Heart right ventricle (tissue), 16 donors: ENCODE measurements at places on chromosomes 6 and 20. TPM values are rescaled to one million over a fixed set of nuclear protein-coding genes. Genes with fewer than 3 reads are reported as not detected.

DNA sequence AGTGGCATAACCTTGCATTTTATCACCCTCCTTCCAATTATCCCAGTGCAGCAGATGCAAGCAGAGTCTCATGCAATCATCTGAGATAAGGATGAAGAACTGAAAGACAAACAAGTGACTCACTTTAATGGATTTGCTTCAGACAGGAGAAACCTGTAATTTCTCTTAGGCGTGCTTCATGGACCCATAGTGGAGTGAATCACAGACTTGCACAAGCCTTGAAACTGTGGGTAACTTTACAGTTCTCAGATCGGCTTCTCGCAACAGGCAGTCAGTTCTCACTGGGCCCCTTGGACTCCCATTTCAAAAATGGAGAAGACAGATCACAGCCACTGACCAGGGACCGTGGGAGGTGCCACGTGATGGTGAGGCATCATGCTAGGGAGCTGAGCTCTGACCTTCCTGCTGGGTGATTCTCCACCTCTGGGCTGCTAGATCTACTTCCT, at the start of gene ADGRF4:
ADGRF4 (plus strand) TSS at position 239 of the 446 bp plus-strand sequence. CDS start 8,666 bp downstream, outside the sequence.
- no peak for DNase-seq

DNA sequence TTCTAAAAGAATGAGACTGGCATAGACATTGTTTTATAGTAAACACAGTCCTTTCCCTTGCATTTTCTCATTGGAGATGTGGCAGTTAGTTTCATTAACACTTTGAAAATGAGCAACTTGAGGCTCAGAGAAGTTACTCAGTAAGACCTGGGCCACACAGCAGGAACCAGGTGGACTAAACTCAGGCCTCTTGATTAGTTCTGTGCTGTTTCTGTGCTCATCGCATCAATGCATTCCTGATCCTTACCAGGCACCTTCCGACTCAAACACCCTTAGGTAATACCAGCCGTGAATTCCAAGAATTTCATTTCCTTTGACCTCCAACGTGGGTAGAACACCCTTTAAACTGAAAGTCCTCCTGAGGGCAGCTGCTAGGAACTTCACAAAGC, 362.8 kb downstream of the ESR1 start:
- DNase-seq = no peak

KIF25 gene
- 0.38 TPM for total RNA-seq

GRCh38 chr6:1764397-1764987, 154.8 kb downstream of the FOXC1 start:
- DNase-seq = no peak

MANEA gene
- total RNA-seq = 5.7 TPM

GPANK1 gene
- total RNA-seq = 23.8 TPM

GRCh38 chr20:32753731-32754130, 8.5 kb upstream of the DNMT3B start:
- no peak for DNase-seq

C20orf144 gene
- not detected for total RNA-seq

DNA sequence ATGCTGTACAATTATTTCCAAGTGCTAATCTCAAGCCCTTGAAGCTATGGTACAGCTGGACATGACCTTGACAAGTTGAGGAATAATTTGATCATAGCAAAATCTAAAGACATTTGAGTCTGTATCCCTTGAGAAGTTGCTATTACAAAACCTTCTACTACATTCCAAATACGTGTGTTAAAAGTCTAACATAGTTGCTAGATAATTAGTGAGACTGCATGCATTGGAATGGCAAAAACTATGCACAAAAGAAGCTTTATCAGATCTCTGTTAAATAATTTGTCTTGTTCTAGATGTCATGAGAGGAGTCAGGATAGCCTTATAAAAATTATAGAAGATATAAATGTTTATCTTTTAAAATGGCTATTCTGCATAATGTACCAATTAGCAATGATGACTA, 127.8 kb downstream of the GJA1 start:
- DNase-seq = no peak

DNA sequence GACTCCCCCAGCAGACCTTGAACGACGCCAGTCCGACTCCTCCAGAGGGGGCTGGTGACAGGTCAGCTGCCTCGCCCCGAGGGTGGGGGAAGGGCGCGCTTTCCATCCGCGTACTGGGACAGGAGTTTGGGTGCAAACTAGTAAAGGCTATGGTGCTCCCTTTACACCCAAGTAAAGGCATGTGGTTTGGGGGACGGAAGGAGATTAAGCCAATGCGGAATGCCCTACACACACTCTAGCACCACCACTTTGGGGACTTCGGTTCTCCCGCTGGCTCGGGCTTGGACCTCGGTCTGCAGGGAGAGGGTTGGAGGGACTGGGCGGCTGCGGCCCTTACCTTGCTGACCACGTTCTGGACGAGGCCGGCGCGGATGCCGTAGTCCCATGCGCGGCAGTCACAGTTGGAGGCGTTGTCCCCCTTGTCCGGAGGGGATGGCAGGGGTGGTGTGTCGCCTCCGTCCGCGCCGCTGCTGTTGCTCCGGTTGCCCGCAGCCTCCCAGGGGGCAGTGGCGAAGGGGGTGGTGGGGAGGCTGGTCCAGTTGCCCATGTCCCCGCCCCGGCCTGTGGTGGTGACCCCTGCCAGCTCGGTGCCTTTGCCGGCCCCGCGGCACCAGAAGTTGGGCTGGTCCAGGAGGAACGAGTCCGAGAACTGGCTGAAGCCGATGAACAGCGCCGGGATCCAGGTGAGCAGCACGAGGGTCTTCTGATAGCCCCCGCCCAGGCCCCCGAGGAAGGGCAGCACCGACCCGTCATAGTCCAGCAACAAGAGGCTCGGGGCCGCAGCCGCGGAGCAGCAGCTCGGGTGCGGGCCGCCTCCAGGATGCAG, 1.1 kb downstream of the SLC22A23 start:
- DNase-seq = peak; percentile 26

DNA sequence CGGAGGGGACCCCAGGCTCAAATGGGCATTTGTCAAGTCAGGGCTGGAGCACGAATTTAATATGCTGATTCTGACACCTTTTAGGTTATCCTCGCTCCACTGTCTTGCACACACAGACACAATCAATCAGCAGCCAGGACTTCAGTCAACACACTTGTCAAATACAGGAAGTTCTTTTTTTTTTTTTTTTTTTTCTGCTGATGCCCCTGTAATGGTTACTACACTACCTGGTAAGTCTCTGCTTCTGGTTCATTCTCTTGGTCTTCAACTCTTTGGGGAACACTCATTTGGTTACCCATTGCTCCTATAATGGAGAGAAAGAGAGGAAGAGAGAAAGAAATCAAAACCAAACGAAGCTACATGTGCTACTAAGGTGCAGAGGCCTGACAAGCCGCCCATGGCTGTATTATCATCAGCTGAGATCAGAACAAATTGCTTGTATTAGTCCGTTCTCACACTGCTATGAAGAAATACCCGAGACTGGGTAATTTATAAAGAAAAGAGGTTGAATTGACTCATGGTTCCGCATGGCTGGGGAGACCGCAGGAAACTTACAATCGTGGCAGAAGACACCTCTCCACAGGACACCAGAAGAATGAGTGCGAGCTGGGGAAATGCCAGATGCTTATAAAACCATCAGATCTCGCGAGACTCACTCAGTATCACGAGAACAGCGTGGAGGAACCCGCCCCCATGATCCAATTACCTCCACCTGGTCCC, 11.8 kb downstream of the BCAS1 start:
- DNase-seq = no peak

DNA sequence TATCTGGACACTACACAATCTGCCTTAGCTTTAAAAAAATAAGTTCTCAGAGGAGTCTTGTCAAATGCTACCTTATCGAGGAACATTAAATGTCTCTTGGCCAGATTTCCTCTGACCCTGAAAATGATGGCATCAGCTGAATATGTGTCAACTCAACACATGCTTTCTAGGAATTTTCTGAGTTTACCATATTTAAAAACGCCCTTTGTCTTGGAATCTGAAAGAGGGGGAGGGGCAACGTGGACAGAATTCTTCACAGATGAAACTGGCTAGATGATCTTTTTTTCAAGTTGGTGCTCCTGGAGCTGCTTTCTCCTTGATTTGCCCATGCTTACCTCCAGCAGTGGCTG, 5.1 kb downstream of the SOX4 start:
- DNase-seq = no peak

- no peak for DNase-seq
Observed at GRCh38 chr20:3902446-3902845, 13.3 kb downstream of the PANK2 start.

GRCh38 chr6:1197309-1197708, 114.6 kb upstream of the FOXQ1 start:
- DNase-seq = no peak

NOX3 gene
- not detected for total RNA-seq

MDFI gene
- total RNA-seq = 2.2 TPM

DNA sequence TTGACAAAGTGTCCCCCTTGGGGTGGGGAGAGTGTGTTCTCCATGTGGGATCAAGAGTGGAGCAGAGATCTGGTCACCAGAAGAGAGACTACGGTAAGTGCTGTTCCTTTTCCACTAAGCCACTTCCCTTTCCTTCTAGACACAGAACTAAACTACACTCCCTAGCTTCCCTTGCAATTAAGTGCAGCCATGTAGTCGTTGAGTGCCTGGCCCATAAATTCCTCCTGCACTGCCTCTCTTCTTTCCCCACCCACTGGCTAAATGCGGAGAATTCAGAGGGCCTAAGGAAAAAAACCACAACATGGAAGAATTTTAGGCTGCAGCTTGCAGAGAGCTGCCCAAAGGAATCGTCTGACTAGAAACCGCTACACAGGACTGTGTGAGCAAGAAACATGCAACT, 1.5 kb downstream of the WDR27 start:
- DNase-seq = no peak

- DNase-seq = peak; percentile 16
Observed at GRCh38 chr6:133892813-133893691, 4.1 kb downstream of the TCF21 start.

- DNase-seq = no peak
Observed at GRCh38 chr6:25434921-25435320, 155.7 kb downstream of the CARMIL1 start.

DNA sequence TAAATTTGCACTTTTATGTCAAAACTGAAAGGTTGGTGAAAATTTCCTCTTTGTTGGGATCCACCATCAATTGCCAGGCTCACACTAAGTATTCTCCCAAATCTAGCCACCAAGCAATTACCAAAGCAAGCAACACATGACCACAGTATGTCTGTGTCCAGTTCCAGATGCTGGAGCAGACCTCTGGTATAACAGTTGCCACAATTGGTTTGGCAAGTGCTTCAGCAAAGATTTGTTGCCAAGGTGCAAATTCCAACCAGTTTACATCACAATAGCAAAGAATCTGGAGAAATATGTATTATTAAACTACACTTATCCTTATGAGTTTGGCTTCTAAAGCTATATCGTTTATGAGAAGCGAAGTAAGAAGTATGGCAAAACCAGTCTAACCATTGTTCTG, 6.4 kb downstream of the GTF2H5 start:
- no peak for DNase-seq

MMP24 gene
- 0.10 TPM for total RNA-seq

DNA sequence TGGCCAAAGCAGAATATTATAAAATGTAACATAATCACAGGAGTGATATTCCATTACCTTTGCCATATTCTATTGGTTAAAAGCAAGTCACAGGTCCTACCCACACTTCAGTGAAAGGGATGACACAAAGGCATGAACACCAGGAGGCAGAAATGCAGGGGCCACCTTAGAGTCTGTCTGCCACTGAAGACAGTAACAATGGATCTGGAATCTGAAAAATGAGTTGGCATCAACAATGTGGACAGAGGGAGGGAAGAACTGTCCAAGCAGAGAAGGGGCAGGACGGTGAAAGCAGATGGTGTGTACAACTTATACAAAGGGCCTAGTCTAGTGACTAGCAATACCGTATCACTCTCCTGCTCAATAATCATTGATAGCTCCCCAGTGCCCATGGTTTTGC, 6.6 kb upstream of the LPIN3 start:
- no peak for DNase-seq

MYL9 gene
- total RNA-seq = 1,793 TPM

RAD21L1 gene
- total RNA-seq = not detected

RIMS1 gene
- 0.07 TPM for total RNA-seq

SLC35F1 gene
- 12.5 TPM for total RNA-seq

TEAD3 gene
- 36.0 TPM for total RNA-seq

GRM4 gene
- total RNA-seq = not detected

GRCh38 chr6:158255275-158255988, 56.8 kb upstream of the TULP4 start:
- DNase-seq = no peak

DNA sequence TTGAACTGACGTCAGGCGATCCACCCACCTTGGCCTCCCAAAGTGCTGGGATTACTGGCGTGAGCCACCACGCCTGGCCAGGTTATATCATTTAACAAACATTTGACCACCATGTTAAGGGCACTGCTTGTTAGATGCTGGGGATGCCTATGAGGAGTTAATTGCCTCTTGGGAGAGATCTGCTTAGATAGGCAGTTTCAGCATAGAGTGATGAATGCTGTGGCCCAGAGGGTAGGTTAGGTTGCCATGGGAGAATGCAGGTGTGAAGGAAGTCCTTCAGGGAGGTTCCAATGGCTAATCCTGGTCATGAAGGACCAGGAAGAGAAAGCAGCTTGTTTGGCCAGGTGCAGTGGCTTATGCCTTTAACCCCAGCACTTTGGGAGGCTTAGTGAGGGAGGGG, 17.0 kb downstream of the PHF20 start:
- no peak for DNase-seq

DNA sequence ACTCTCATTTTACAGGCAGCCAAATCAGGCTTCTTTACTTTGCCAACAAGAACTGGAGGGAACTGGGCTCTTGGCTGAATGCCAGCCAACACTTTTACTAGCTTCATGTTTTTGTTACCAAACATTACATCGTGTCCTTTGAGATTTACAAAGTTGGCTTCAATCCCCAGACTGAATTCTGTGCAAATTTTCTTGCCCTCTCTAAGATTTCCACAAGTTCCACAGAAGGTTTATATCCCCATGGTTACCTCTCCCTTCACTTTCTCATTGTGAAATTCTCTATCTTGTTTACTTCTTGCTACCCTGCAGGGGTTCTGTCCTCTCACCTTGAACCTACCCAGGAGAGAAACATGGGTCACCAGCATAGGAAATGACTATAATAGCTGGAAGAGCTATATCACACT, 37.6 kb upstream of the PLCB1 start:
- DNase-seq = peak; percentile 71

TTLL9 gene
- total RNA-seq = not detected

UBD gene
- 0.42 TPM for total RNA-seq

DNA sequence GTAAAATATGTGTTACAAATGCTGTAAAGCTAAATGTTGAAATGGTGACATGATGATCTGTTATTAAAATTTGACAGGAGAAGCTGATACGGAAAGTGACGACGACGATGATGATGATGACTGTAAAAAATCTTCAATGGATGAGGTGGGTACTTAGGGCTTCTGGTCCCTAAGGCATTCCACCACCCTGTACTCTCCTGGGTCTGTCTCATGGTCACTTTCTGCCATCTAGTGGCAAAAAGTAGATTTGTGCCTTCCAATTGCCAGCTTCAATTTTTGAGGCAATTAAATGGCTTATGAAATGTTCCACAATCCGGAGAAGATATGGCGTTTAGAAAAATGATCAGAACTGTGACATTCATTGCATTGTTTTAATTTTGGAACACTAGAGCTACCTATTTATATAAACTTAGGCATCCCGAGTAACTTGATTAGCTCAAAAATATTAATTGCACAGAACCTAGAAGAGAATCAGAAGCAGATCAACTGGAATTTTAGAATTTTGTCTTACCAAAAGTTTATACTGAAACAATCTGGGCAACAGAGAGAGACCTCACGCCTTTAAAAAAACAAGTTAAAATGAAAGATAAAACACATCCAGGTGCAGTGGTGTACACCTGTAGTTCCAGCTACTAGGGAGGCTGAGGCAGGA, 346.5 kb upstream of the PLCB4 start:
- peak; percentile 43 for DNase-seq

GRCh38 chr20:32050851-32051556, 1.0 kb upstream of the HCK start:
- DNase-seq = peak; percentile 47

GRCh38 chr6:116971959-116972358, 94.9 kb downstream of the RFX6 start:
- DNase-seq = peak; percentile 7

HLA-DRB1 gene
- 112 TPM for total RNA-seq
